Left renal pelvis (tissue), 4 donors: ENCODE measurements at places on chromosomes 2 and 18.

GRCh38 chr18:41263956-41264355 lies 691.1 kb upstream of the PIK3C3 start:
- DNase-seq, result no peak

DNA sequence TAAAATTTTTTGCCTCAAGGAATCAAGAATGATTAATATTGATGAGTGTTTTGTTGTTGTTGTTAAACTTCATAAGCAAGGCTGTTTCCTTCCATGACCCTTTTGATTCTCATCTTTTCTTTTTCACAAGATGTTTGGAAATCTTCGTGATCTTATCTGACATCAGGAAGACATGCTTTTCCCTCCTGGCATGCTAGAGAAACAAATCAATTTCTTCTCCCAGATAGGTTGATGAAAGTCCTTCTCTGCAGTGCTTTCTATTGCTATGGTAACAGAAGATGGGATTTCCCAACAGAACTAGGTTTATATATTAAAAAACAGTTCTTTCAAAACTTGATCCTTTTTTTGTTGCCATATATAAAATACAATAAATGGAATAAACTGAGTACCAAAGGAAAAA lies 85.2 kb downstream of the EML6 start:
- DNase-seq, result no peak

DNA sequence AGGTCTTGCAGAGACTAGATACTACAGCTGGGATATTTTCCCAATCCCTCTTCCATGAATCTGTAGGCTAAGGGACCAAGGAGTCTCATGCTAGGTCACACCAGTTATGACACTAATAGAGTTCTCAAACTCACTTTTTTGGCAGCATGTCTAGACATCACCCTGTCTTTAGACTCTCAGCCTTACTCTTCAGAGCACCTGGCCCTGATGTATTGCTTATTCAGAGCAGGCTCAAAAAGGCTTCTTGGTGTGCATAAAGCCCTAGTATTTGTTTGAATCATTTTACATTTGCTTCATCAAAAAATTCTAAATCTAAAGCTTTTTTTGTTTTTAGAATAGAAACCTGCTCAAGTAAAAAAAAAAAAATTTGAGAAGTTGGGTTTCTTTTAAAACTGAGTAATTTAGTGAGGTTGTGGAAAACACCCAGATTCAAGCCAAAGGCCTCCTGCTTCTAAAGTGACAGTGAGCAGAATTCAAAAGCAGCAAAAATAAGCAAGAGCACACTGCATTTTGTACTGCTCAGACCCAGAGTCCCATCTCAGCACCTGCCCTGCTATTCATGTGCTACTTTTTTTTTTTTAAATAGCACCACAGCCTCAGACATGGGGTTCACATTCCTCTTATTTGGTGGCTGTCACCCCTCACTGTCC lies 18.0 kb upstream of the DNAH6 start:
- DNase-seq, result no peak

- no peak for DNase-seq
Observed at GRCh38 chr18:55300421-55300935, 287.5 kb downstream of the TCF4 start.

GRCh38 chr2:85377083-85377482 lies 22.5 kb downstream of the ELMOD3 start:
- no peak for DNase-seq

GRCh38 chr2:160372010-160372356 lies 121.6 kb downstream of the RBMS1 start:
- no peak for DNase-seq

GRCh38 chr2:169507698-169508097 lies 1.8 kb upstream of the KLHL41 start:
- no peak for DNase-seq

GRCh38 chr18:36627637-36628036 lies 201.2 kb downstream of the TPGS2 start:
- no peak for DNase-seq

GRCh38 chr2:201208563-201209252 lies 25.8 kb downstream of the CASP10 start:
- no peak for DNase-seq

GRCh38 chr2:240619506-240620148 lies 5.7 kb upstream of the GPR35 start:
- no peak for DNase-seq

GRCh38 chr2:164840930-164841718 lies 499 bp downstream of the COBLL1 start:
- no peak for DNase-seq

DNA sequence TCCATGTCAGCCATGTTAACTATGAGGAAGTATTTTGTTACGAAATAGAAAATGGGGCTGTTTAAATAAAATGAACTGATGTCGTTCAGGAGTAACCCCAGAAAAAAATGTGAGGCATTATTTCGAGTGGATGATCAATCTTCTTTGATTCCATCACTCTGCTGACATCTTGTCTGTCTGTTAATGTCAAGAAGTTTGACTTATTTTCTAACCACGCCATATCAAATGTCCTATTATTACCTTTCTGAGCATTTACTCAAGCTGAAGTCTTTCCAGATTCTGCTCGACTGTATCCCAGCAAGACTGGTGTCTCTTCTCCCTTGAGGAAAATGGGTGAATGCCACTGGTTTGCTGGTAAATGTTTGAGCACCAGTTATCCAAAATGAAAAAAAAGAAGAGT lies 672.9 kb upstream of the SOX11 start:
- no peak for DNase-seq

DNA sequence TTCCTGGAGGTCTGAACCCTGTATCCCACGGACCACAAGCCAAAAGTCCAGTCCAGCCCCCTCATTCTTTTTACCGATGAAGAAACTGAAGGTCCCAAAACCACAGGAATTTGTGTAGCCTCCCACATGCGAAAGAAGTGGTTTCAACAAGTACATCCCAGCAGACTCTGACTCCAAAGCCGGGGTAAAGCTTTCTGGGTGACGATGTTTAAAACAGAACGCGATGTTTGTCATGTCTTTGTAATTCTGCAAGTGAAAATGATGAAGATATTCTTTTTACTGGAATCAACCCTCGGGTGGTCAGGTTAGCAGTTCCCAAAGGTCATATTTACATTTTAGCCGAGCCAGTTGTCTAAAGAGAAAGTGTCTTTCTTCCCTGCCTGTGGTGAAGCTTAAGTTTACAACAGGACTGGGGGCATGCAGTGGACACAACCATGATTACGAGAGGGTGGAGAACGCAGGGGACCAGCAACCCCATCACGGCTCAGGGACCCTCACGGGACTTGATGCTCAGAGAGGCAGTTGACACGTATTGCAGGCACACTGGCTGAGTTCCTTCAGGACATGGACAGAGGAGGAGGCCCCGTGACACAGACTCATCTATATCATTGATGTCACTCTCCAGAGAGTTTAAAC lies 17.8 kb upstream of the TMEM131 start:
- no peak for DNase-seq

DNA sequence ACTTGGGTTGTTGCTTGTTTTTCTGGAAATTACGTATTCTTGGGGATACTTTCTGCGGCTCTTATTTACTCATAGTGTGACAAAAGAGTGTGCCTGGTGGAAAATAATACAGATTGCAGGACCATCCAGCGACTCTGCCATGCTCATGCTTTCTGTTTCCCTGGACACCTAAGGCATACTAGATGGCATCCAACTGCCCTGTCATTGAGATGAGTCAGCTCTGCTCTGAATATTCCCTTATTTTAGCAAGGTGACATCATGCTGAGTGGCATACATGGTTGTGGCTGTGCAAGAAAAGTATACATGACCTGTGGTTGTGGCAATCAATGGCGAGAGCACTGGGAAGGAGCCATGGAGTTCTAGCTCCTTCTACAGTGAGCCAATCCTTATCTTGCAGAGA lies 471.0 kb downstream of the TMEM182 start:
- DNase-seq, result no peak

- DNase-seq, result no peak
Observed at GRCh38 chr18:57918601-57919000, 115.5 kb upstream of the ATP8B1 start.

- no peak for DNase-seq
Observed at GRCh38 chr2:168901003-168901402, at the start of gene G6PC2. TSS of gene G6PC2 (plus strand) at chr2:168901291. CDS start at chr2:168901332, 41 bp downstream.

GRCh38 chr2:68290901-68291300 lies 28.8 kb downstream of the CNRIP1 start:
- no peak for DNase-seq

- no peak for DNase-seq
Observed at GRCh38 chr2:37586663-37587317, 84.7 kb downstream of the CDC42EP3 start.

GRCh38 chr2:39216346-39217191 lies 27.2 kb downstream of the CDKL4 start:
- DNase-seq, result no peak

- DNase-seq, result no peak
Observed at GRCh38 chr18:74946646-74947375, 262.1 kb downstream of the PTGR3 start.

- no peak for DNase-seq
Observed at GRCh38 chr2:15673919-15674636, 82.4 kb downstream of the DDX1 start.

- no peak for DNase-seq
Observed at GRCh38 chr2:168097431-168097830, 150.0 kb downstream of the STK39 start.

DNA sequence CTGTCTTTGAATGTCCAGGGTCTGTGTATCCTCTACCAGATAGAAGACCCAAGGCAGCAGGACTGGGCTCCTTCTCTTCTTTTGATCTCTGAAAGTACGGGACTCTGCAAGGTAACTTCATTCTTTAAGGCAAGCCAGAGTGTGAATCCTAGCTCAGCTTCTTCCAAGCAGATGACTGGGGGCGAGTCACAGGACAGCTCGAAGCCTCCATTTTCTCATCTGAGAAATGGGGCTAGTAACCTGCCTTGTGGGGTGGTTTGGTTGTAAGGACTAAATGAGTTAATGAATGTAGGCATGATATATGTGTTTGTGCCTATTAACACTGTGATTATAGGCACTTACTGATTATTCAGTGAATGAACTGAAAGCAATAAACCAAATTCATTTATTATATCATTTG lies 46.7 kb downstream of the DGKD start:
- DNase-seq, result no peak

DNA sequence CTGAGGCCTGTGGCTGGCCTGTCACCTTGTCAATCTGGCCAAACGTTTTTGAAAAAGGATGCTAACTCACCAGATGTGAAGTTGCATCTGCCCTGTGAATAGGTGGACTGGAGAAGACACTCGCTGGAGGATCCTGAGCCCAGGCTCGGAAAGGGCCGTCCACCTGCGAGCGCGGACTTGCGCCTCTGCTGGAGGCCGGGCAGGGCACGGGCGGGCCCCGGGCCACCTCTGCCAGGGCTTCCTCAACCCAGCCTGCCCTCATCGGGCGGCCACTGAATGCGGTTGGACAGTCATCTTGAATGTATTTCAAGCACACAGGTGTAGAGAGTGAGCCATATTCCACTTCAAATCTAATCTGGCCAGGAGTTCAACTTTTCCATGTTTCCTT lies 83.9 kb downstream of the FAM210A start:
- no peak for DNase-seq

- DNase-seq, result no peak
Observed at GRCh38 chr2:218404351-218405085, 4.8 kb downstream of the CTDSP1 start.

GRCh38 chr2:129870685-129871241 lies 108.7 kb upstream of the RAB6C start:
- DNase-seq, result no peak

DNA sequence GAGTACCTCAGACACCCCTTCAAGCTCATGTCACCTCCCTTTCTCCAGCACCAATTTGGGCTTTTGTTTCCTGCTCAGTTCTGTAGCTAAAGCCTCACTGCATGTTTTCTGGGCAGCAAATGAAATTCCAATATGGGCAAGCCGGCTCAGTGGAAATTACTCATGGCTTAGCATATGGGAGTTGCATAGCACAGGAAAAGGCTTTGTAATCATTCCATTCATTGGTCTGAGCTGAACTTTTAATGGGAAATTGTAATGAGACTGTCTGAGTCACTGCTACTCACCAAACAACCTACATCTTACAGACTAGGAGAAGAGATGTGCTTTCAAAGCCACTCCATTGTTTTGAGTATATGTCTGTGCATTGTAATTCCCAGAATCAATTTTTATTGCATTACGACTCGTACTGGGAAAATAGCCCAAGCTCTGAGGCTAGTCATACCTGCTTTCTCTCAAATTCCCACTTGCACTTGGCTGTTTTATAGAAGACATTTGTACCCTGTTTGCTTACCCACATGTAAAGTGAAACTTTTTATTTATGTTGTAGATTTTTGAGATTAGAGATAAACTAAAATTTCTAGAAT lies 139.5 kb upstream of the LRATD1 start:
- DNase-seq, result no peak

GRCh38 chr2:190511104-190511503 lies 23.4 kb downstream of the NEMP2 start:
- no peak for DNase-seq

GRCh38 chr2:69603146-69603743 lies 40.3 kb downstream of the AAK1 start:
- DNase-seq, result no peak

- no peak for DNase-seq
Observed at GRCh38 chr18:48468151-48468550, 59.0 kb upstream of the ZBTB7C start.

DNA sequence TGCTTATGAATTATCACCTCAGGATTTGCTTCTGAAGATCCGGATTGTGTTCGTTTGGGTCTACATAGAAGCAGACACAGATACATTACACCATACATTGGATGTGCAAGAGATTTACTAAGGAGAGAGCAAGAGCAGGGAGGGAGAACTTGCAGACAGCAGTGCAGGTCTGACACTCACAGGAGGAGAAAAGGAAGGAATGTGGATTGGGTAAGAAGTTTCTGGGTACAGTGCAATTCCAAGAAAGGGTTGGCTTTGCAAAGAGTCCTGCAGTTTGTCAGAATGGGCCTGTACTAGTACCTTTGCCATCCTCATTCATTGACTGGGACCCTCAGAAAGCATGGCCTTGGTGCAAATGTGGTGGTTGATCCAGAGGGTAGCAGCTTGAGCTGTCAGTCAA lies 4.8 kb upstream of the THOC1 start:
- DNase-seq, result no peak

DNA sequence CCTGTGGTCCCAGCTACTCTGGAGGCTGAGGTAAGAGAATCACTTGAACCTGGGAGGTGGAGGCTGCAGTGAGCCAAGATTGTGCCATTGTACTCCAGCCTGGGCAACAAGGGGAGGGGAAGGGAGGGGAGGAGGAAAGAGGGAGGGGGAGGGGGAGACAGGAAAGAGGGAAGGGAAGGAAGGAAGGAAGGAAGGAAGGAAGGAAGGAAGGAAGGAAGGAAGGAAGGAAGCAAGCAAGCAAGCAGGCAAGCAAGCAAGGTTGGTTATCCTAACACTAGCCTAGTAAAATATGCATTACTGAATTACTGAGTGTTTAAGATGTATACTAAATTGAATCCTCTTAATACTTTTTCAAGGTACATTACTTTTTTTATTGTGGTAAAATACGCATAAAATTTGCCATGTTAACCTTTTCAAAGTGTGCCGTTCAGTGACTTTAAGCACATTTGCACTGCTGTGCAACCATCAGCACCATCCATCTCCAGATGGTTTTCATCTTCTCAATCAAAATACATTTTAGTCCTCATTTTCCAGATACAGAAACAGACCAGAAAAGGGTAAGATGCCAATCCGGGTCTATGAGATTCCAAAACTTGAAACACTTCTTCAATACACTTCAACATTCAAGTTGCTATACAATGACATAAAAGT lies 28.9 kb downstream of the NCKAP1 start:
- DNase-seq, result no peak
